ENCODE measurements at places on chromosomes 3 and 15.
A peak's percentile ranks its signal among the peaks of the same experiment; 100 is the strongest.

DNA sequence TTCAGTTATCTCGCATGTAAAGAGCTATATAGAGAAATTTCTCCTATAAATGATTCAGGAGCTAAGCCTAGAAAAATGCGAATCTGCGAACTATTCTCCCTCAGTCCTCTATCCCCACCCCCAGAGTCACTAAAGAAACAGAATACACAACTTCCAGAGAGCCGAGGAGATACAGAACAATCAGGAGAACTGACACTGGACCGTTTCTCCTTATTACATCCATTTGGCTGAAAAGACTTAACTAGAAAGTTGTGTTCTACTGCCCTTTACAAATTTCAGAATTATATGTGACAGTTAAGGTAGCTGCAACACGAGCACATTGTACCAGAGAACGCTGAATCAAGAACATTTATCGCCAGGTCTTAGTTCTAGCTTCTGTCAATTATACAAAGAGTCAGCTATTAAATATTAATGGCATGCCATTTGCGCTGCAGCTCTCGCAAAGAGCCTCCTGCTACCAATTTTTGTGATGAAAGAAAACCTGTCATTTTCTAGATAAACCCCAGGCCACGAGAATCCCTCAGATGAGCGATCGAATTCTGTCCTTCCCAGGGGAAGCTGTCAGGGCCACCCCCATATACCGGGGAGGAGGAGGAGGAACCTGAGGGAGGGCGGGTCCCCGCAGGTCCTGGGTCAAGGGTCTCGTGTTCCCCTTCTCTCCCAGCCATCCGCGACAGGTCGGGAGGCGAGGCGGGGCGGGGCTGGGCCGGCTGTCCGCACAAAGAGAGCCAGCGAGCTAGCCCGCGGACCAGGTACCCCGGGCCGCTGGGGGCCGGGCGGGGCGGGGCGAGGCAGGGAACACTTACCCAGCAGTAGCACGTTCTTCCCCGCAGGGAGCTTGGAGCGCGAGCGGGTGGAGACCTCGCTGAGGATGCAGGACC is 878 bp downstream of the DYNC1LI1 start:
- peak; percentile 29 for DNase-seq

GRCh38 chr15:41661518-41662225 is 1.5 kb downstream of the MGA start:
- DNase-seq = peak; percentile 58

- no peak for DNase-seq
These were observed 71.2 kb upstream of the PFN2 start for GRCh38 chr3:150041877-150042276.

DNA sequence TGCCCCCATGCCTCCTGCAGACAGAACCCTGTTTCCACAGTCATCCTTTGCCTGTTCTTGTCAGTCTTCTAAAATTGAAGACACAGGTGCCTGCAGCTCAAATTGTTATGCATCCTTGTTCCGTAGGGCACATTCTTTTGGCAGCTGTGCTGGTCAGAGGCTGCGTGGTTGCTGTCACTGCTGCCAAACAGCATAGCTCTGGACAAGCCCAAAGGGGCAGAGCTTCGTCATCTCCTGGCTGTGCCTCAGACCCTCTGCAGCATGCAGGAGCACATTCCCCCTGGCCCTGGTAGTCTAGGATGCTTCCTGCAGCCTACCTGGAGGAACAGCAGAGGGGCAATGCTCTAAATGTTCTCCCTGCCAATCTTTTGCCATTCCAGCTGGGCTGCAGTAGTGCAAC is 2.1 kb upstream of the FBXL22 start:
- no peak for DNase-seq

GRCh38 chr3:151394611-151395010 is 10.1 kb upstream of the P2RY12 start:
- no peak for DNase-seq

- DNase-seq = peak; percentile 14
These were observed 469.6 kb upstream of the DPPA4 start for GRCh38 chr3:109806929-109807328.

DNA sequence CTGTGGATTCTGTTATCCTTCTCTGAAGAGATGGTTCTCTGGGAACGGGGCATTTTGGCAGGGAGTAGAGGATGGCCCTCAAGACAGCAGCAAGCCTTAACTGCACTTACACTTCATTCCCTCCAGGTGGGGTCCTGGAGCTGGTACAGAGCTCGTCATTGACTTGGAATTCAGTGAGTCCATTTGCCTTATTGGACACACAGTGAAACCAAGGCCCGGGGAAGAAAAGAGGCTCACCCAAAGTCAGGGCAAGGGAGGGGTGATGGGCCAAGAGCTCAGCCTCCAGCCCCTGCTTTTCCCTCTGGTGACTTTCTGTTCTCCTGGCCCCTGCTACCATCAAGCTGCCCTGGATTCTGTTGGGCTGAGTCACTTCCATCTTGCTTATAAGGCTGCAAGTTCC is 125.6 kb downstream of the ETFA start:
- DNase-seq = no peak

DNA sequence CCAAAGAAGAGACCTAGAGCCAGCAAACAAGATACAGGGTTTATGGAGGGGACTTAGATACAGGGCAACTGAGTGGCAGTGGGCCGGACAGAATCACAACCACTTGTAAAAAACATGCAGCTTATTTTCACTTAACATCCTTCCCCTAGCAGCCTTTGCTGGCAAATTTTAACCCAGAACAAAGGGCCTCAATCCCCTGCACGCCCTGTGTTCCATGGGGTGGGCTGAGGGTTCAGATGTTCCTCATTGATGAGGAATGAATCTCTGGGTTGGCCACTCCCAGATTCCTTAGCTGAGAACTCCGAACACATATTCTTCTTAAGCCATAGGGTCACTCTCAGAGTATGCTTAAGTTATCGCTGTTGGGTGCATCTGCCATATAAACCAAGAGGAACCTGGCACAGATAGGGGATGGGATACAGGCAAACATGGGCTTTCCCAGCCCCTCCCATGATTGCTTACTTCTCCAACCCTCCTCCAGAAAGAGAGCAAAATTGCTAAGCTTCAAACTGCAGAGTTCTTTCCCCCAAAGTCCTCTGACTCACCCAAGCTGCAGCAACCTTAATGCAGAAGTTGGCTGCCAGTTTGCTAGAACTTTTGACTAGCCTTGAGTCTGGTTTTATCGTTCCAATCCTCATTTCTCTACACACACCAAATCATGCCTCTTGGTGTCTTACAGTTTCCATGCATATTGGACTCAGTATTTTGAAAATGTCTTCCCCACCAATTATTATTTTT is 146.9 kb downstream of the CD47 start:
- no peak for DNase-seq

- peak; percentile 10 for DNase-seq
These were observed 660 bp downstream of the NECTIN3 start for GRCh38 chr3:111072031-111072921.

GRCh38 chr3:83941990-83942745 is 1016.6 kb upstream of the CADM2 start:
- no peak for DNase-seq

GRCh38 chr15:74833376-74834107 is 7.1 kb downstream of the CPLX3 start:
- DNase-seq = no peak

DNA sequence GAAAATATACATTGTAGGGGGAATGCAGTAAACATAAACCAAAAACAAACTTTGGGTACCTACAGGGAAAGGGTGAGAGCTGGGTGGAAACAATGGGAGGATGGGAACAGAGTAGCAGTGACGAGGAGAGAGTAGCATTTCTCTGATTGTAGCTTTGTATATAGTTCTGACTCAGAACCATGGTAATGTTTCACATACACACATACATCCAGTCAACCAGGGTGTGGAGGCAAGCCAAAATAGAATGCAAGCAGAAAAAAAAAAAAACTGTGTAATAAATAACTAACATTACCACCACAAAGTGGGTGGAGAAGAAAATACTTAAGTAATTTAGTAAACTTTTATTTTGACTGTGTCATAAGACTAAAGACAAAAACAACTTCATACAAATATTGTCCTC is 27.2 kb downstream of the BCL2A1 start:
- no peak for DNase-seq

DNA sequence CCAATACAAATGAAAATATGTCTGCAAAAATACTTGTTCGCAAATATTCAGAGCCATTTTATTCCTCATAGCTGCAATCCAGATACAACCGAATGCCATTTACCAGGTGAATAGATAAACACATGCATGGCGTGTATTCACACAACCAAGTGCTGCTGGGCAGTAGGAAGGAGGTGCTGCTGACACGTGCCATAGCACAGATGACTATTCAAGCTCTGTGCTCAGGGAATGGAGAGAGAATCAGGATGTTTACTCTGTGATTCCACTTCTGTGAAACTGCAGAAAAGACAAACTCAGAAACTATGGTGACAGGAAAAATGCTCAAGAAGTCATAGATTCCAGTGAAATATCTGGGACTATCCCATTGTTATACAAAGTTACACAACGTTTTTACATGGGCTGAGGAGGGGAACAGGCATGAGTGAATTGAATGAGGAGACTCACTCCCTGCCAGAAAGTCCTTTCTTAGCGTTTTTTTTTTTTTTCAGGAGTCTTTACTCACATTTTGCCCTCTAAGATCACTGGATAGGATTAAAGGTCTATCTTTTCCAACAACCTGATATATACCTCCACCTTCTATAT is 152.9 kb upstream of the NDN start:
- DNase-seq = no peak

DNA sequence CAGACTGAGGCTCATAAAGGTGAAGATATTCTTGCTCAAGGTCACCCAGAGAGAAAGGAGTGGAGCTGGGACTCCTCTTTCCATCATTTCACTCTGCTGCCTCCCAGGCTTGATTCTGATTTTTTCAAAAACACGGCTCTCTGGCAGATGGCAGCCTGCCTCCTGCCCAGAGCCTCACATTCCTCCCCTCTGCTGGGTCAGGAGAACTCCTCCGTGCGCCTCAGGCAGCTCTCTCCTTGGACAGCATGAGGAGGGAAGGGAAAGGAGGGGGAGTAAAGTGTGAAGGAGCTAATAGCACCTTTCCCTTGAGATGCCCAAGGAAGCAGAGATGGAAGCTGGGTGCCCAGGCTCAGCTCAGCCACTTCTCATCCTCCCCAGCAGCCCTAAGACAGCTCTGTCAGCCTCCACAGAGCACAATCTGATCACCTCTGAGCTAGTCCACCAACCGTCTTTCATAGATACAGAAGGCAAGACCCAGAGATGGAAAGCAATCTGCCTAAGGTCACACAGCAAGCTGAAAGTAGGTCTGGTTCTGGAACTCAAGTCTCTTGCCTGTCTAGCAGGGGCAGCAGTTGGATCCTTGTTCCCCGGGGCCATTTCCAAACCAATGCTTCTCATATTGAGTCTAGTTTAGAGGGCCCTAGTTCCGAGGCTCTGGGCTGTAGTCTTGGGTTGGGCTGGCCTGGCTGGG is 3.5 kb downstream of the RLBP1 start:
- no peak for DNase-seq

Data from activated T-helper 9 cell treated with anti-CD3 and anti-CD28 coated beads, Interleukin-2, amount 50 U/mL, for 16 hours (primary cell).